ENCODE measurements at places on chromosomes 4 and X.

DNA sequence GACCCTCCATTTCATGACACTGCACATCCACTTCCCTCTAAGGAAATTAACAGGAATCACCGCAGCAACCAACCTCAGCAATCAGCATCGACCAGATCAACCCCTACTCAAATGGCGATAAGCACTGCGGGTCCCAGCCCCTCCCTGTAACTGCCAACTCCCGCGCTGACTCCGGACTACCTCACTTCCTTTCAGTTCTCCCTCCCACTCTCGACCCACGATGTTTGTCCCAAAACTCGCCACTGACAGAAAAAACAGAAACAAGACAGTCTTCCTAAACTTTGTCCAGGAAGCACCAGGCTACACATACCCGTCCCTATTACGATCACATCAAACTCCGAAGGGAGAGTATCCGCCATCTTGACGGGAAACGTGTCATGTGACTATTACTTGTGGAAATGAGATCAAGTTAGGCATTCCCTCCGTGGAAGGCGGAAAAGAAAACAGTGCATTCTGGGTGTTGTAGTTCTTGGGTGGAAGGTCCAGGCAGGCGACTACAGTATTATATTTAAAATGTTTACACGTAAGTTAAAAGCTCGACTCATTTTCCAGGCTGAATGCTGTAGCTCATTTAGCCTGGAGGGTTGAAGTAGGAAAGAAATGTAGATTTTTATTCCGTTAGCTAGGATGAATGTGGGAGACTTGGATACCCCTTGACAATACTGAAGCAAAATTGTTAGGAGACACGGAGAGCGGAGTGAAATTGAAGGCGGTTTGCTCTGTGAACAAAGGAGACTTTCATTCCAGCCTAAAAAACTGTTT is at the start of gene CHM:
Gene CHM, minus strand, starts transcription at position 385 of the 762 bp plus-strand sequence. Its CDS starts 26 bp downstream, at position 359.
- DNase-seq: peak; percentile 78

- no peak for DNase-seq
Observed at GRCh38 chrX:115017455-115017854, at the start of gene IL13RA2. Gene IL13RA2, minus strand, starts transcription at chrX:115017616. Its CDS starts 347 bp downstream, at chrX:115017269.

DNA sequence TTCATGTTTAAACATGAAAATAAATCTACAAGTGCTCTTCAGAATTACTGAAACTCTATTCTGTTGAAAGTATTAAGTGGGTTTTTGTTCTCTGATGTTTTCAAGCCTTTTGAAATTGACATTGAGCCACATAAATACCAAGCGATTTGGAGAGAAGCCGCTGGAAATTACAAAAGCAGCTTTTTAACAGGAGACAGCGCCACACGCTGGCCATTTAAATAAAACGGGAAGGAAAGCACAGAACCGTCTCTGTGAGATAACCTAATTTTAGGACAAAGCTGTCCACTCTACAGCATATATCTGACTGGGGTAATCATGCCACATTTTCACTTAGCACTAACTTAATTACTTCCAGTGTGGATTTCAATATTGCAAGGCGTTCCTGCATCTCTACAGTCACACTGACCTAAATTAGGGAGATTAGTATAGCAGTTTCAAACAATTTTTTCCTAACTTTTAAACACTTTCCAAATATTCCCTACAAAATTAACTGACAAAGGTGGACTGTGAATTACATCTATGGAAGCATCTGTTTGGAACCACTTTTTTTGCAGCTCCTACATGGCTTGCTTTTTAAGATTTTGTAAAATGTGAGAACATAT is 6.8 kb upstream of the ANOS1 start:
- no peak for DNase-seq

- no peak for DNase-seq
Observed at GRCh38 chr4:38769857-38770256, 12.9 kb downstream of the TLR10 start.

DNA sequence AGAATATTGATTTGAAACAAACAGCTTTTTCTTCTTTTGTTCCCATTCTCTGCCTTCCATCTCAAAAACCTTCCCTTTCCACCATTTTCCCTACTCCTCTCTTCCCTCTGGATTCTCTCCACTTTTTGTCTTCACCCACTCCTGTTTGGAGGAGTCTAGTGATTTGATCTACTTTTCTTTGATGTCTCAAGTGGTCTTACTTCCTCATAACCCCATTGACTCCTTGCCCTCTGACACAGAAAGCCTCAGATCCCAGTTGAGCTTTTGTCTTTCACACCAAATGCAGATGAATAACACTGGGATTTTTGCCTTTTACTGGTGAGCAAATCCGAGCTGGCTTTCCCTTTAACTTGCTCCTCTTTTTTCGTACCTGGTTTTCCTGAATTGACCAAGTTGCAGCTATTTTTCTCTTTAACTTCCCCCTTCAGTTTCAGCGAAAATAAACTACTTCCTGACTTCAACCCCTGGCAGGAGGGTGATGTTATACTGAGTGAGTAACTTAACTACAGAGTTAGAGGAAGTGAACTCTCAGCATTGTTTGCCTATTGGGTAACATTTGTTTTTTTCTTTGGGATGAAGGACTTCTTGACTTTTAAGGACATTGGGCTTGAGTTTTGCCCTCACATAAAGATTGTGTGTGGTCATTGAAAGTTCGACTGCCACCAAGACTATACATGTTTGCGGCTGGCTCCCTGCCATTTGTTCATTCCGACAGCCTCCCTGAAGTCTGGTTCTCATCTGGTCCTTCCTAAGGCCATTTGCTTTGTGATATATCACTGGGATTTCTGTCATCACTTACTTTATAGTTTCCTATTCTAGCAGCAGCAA is 392.8 kb upstream of the NR3C2 start:
- peak; percentile 40 for DNase-seq

DNA sequence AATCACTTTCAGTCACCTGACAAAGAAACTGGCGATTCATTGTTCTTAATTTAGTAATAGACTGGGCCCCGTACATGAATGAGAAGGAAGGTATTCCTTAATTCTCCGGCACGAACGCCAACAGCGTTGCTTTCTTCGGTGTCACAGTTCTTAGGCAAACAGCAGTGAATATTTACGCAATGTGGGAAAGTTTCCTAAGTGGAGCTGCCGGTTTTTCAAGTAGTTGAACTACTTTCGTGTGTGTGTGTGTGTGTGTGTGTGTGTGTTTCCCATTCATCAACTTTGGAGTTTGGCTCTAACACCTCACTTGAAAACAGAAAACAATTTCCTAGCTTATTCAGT is 651 bp downstream of the NXT2 start:
- DNase-seq: peak; percentile 84

GRCh38 chr4:37450309-37450708 is 205.8 kb downstream of the NWD2 start:
- no peak for DNase-seq

DNA sequence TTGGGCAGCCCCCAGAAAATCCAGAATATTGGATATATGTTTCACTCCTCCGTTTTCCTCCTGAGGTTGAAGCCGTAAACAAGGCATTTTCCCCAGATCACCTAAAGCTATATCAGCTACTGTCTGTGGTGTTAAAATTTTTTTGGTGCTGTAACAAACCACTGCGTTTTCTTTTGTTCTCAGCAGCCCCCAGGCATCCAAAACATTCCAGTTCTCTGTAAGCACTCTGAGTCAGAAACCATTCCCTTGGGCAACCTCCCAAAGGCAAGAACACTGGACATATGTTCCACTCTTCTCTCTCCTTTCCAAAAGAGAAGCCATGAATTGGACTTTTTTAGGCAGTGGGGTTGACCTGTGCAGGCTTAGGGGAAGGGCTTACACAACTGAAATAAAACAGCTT is 310.9 kb downstream of the MID1IP1 start:
- peak; percentile 62 for DNase-seq

GRCh38 chr4:151446208-151446607 is 37.2 kb downstream of the FHIP1A start:
- no peak for DNase-seq

GRCh38 chr4:123977641-123978081 is 581.1 kb downstream of the SPRY1 start:
- no peak for DNase-seq

- DNase-seq: no peak
Observed at GRCh38 chr4:172845281-172845680, 323.3 kb upstream of the GALNT7 start.

DNA sequence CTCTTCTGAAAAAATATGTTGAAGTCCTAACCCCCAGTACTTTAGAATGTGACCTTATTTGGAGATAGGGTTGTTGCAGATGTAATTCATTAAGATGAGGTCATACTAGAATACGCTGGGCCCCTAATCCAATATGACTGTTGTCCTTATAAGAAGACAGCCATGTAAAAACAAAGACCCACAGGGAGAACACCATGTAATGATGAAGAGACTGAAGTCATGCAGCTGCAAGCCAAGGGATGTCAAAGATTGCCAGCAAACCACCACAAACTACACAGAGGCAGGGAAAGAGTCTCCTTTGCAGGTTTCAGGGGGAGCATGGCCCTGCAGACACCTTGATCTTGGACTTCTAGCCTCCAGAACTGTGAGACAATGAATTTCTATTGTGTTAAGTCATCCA is 37.4 kb downstream of the CXorf58 start:
- no peak for DNase-seq

DNA sequence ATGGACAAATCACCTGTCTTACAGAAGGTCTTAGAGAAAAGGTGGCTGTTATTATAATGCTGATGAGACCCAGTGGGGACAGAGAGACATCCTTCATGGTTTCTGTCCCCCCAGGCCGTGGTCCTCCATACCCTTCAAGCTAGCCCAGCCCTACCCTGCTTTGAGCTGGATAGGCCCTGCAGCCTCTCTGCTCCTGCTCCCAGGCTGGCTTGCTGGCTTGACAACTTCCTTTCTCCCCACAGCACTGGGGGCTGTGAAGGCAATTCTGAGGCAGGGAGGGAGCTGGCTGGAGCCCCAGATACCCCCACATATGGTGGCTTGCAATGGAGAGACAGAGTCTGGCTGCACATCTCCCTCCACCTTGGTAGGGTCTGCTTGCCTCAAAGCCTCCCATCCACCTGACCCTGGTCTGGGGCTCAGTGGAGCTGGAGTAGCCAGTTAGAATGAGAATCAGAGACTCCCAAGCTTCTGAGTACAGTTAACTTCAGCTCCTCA is 118.2 kb downstream of the PJA1 start:
- no peak for DNase-seq

DNA sequence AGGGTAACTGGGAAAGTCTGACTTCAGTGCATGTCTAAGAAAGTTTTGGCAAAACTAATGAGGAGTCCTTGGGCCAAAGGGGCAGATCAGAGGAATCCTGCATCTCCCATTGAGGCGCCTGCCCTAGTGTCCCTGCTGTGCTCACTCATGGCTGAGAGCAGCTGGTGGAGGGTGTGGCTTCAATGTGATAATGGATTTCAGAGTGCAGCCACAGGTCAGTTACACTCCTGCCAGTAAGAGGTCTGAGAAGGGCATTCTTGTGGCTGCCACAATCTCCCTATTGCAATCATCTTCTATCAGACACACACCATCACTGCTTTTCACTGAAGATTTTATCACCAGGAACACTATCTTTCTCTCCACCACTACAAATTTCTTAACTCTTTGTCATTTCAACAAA is 457.1 kb downstream of the MID1IP1 start:
- DNase-seq: no peak

GRCh38 chrX:106039920-106040319 is 1.4 kb upstream of the SERPINA7 start:
- peak; percentile 17 for DNase-seq

GRCh38 chr4:122762966-122763716 is 30.6 kb downstream of the BBS12 start:
- no peak for DNase-seq

DNA sequence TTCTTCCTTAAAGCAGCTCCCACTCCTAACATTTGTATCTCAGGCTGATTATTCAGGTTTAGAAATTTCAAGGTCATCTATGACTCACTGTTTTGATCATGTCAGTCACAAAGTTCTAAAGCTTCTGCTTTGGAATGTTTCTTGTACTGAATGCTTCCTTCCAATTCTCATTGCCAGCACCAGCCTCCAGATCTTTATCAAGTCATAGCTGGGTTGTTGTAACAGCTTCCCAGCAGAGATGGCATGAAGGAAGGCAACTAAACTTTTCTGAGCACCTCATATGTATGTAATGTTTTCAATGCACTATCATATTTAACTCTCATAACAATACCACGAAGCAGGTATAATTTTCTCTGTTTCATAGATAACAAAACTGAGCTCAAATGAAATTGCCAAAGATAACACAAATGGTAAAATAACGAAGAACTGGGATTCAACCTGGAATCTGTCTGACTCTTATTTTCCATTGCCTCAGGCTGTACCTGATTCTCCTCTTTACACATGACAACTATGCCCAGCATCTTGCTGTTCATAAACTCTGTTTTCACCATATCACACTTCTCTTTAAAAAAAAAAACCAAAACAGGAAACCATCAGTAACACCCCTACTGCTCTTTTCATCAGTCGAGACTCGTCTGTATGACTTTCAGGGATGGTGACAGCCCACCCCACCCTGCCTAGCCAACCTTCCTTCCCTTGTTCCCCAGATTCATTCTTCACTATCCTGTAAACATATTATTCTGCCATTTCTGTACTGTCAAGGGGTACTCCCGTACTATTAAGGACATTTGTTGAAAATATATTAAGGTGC is 13.4 kb downstream of the TRPC3 start:
- DNase-seq: no peak

- DNase-seq: peak; percentile 16
Observed at GRCh38 chrX:120406638-120407037, 44.7 kb downstream of the ATP1B4 start.

GRCh38 chr4:88965053-88965452 is 91.9 kb downstream of the FAM13A start:
- no peak for DNase-seq

- DNase-seq: no peak
Observed at GRCh38 chr4:7855731-7856130, 83.9 kb downstream of the AFAP1 start.

DNA sequence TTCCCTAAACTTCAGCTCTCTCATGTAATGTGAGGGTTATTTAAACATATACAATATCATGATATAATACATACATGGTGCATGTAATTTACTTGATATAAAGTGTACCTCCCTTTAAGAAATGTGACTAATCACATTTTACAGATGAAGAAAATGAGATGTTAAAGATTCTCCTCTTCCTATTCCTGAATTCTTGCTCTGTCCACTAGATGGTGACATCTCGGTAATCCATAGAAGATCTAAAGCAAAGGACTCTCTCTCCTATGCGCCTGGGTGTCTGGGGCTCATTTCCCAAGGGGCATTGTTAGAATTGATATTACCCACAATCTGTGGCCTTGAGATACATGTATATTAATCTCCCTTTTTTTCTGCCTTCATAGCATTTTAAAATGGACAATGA is 804.9 kb downstream of the RAB28 start:
- no peak for DNase-seq

- DNase-seq: peak; percentile 8
Observed at GRCh38 chrX:149365061-149365460, 140.0 kb downstream of the IDS start.

- no peak for DNase-seq
Observed at GRCh38 chr4:120798570-120798969, 124.0 kb downstream of the PRDM5 start.

- no peak for DNase-seq
Observed at GRCh38 chr4:189355590-189355989, 585.1 kb upstream of the FRG1 start.

GRCh38 chrX:39725928-39726619 is 371.7 kb downstream of the BCOR start:
- peak; percentile 64 for DNase-seq

GRCh38 chr4:65391814-65392213 is 278.5 kb downstream of the EPHA5 start:
- no peak for DNase-seq

Measured in mammary epithelial cell (primary cell).